Activated CD4-positive, CD25-positive, alpha-beta regulatory T cell treated with anti-CD3 and anti-CD28 coated beads, Interleukin-2, amount 50 U/mL, for 24 hours (primary cell): ENCODE measurements at places on chromosomes 7 and 10.

DNA sequence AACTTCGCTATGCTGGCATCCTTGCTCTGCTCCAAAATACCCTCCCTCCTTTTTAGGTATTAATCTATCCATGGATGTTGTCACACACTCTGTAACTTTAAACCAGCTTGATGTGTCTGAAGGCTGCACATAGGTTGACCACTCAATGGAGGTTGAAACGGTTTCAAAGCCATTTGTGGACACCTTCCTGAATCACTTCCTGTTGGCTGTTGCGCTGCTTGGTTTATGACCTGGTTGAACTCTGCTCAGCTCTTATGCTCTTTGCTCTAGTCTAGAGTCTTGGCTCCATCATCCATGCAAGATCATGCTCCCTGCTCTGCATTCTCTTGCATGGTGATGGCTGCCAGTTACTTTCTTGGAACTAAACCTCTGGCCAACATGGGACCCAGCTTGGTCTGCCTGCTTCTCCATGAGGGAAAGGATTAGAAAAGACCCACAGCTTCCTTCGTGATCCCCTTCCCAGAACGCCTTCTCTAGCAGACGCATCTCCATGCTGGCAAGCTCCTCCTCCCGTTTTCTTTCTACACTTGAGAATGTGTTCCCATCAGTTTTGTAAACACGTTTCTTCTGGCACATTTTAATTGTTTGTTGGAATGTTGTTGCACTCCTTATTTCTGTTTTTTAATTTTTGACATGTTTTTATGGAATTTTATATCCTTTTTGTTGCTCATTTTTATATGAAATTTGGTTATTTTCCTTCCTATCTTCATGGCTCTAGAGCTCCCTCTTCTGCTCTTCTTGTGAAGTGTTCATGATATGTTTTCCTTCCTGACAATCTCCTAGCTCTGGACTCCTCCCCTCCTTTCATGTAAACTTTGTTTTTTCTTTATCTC is 149.8 kb downstream of the XPNPEP1 start:
- no peak for ATAC-seq

DNA sequence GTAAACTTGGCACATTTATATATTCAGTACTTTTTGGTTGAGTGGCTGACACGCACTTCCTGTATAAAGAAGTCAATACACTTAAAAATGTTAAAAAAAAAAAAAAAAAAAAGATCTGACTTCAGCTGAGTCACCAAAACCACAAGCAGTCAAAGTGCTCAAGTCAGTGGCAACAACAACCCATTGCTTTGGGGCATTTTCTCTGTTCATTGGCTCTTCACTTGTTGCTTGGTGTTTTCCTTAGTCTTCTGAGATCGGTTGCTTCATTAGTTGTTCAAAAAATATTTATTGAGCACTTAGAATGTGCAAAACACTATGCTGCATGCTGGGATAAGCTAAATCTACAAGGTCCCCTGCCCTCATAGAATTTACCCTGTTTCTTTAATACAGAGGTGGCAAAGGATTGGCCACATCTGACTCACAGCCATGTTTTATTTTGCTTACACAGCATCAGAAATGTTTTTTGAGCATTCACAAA is 63.7 kb downstream of the ZNRF2 start:
- ATAC-seq = peak; percentile 91

GRCh38 chr7:7771452-7771851 is 53.0 kb upstream of the RPA3 start:
- ATAC-seq = no peak

DNA sequence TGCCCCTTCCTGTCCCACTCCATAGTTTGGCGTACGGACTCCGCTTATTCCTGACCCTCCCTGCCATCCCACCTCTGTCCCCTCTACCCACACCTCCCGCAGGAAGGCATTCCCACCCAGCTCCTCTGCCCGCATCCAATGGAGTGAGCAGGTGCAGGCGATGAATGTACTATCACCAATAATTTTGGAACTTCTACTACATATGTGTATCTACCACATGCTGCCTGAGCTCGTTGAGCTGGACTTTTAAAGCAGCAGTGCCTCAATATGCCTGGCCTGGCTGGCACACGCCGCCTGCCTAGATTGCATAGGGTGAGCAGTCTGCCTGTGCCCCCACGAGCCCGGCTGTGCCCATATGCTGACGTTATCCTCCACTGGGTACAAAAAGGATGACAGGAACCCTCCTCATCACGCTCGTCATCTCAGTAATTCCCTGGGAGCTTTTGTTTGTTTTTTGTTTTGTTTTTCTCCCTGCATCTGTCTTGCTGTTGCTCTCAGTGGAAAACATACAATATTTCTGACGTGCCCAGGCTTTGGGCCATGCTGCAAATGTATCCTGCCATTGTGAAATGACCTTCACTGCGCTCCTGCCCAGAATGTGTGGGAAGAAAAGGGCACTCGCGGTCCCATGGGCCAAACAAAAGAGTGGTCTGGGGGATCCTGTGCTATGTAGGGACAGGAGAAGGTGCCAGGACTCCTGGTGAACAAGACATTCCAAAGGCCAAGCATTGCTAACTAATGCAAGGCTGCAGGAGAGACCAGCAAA is 302.8 kb downstream of the PTPRN2 start:
- no peak for ATAC-seq

DNA sequence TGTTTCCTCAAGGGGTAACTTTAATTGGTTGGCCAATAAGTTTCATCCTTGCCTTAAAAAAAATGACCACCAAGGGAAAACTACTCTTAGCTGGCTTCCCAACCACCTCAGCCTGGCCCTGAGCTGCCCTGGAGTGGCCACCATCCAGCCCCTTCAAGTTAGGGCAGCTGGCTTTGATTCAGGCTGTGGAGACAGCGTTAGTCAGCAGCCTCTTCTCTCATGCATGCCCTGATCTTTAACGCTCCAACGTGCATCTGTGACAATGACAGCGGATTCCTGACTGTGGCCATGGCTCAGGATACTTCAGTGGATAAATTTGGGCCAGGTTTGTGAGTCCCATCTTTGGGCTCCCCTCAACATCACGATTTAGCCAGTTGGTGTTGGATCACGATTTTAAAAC is 111.6 kb downstream of the RBM20 start:
- no peak for ATAC-seq
